ENCODE measurements at places on chromosomes 2 and 18.
A peak's percentile ranks its signal among the peaks of the same experiment; 100 is the strongest.

GRCh38 chr2:212968284-212969081 lies 182.9 kb downstream of the IKZF2 start:
- DNase-seq: no peak

DNA sequence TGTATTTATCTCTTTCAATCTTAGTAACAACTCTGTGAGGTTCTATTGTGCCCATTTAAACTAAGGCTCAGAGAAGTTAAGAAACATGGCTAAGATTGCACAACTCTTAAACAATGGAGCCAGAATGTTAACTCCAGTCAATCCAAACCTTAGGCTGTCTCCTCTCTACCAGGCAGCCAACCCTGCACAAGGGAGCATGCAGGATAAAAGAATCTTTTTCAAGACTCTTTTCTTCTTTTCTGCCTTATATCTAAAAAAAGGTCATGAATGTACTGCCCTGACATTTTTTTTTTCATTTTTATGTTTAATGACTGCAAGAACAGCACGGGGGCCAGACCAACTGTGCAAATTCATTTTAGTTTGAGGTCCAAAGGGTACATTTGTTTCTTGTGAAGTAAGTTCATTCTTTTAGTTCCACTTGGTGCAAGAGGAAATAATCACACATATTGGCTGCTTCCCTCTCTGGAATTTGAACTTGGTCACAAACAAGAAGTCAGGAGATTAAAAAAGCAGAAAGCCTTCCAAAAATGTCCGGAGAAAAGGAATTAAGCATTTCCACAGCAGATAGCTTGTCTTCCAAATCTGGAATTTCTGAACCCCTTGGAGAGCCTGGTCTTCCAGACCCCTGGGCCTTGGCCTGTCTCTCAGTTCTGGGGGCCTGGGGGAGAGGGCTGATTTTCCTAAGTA lies 96.0 kb upstream of the RIOK3 start:
- DNase-seq: no peak

DNA sequence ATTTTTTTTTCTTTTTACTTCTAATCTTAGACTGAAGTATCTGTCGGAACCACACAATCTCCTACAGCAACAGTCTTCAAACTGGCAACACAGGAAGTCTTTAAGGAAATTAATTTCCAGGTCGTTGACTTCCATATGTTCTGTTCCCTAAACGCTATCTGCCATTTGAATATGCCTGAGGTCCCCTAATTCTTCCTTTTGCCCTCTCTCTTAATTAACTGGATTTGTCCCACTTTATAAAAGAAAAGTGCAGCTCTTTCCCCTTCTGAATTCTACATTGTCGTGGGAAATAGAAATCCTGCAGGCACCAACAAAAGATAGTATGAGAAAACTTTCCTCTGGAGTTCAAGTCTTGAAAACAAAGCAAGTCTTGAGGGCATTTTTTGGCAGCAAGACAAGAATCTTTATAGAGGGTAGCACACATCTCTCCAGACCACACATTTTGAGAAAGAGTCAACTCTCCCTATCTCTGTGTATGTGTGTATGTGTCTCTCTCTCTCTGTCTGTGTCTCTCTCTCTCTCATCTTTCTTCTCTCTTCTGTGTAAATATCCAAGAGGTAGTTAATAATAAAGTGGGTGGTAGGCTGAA lies 879.8 kb downstream of the SOCS6 start:
- DNase-seq: no peak

DNA sequence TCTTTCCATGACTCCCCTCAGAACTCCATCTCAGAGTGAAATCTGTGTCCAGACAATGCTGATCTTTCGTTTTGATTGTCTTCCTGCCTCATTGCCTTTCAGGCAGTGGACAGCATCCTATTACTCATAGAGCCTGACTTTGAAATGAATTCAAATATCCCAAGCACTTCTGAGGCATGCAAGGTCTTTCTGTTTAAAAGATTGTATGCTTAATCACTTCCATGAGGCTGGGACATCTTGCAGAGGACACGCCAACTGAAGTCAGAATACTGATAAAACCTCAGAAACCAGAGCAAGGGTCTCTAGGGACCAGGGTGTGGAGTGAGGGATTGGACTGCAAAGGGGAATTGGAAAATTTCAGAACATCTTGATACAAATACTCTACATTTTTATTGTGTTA lies 836.5 kb upstream of the ID2 start:
- DNase-seq: no peak

GRCh38 chr2:73907840-73908452 lies 15.1 kb downstream of the ACTG2 start:
- DNase-seq: peak; percentile 57

- no peak for DNase-seq
Observed at GRCh38 chr2:71711133-71711855, 257.9 kb downstream of the DYSF start.

DNA sequence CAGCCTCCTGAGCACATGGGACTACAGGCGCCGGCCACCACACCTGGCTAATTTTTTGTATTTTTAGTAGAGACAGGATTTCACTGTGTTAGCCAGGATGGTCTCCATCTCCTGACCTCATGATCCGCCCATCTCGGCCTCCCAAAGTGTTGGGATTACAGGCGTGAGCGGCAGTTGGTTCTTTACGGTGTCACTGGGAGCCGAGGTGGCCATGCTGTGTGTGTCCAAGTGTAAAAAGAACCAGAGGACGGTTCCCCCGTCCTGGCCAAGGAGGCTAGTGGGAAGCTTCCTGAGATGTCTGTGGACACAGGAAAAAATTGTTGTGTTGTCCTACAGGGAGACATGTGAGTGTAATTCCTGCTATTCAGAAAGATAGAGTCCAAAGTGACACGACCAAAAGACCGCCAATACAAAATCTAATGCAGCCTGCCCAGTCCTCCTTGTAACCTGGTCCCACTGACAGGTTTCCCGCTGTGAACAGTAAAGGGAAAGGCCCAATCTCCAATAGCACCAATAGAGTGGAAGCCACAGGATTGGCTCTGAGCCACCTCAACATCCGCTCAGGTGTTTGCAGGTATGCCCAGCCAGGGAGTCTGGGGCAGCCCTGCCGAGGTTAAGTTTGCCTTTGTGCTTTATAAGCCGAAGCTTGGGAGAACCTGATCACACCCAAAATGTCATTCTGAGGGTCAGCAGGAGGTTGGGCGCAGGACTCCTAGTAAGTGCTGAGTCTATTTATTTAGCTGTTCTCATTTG lies 40.6 kb downstream of the NCK2 start:
- DNase-seq: no peak

DNA sequence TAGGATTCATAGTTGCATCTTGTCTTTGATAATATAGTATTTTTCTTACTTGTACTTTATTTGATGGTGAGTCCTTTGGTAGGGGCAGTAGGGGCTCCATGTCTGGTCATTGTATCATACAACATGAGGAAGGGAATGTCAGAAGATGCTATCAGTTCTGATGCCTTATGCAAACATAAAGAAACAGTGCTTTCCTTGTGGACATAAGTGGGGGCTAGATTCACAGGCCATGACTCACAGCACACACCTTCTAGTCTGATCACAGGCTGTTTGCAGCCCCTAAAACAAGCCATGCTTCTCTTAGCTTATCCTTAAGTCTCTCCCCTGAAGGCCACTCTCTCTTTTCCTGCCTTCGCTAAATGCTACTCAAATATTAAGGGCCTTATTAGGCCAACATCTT lies 10.7 kb upstream of the SLC14A1 start:
- no peak for DNase-seq

GRCh38 chr18:76495006-76495370 lies at the start of gene ZNF516:
ZNF516 (minus strand) TSS chr18:76495242; CDS start chr18:76443054, 52,188 bp downstream.
- peak; percentile 35 for DNase-seq

DNA sequence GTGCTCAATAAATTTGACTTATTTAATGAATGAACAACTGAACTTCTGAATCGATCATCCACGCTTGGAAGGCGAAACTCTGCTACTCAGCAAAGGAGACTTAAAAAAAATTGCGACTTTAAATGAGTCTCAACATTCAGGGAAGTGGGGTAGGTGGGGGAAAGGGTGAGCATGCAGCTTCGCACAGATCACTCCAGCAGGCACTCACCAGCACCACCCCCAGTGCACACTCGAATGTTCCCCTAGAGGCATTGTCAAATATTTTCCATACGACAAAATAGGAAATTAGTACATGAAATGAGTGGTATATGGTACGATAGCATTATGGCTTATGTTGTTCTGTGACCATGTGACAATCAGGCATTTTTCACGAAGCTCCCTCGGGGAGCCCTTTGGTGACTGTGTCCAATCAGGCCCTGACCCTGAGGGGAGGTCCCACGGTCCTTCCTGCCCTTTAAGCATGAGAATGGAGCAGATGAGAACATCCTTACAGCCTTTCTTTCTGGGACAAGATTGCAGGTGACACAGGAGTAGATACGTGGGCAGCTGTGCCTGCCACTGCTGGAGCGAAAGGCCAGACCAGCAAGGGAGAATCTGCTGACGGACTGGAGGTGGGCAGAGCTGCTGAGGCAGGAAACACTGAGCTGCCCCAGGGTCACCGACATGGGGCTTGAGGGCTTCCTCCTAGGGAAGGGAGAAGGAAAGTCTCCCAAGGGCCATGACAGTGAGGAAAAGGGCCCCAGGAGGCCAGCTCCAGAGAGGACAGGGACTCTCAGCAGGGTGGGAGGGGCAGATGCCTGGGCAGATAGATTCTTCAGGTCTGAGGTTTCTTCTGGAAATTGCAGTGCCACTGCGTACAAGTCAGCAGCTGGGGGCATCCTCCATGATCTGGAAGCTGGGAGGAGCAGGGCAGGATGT lies 101.3 kb upstream of the ID2 start:
- DNase-seq: no peak

DNA sequence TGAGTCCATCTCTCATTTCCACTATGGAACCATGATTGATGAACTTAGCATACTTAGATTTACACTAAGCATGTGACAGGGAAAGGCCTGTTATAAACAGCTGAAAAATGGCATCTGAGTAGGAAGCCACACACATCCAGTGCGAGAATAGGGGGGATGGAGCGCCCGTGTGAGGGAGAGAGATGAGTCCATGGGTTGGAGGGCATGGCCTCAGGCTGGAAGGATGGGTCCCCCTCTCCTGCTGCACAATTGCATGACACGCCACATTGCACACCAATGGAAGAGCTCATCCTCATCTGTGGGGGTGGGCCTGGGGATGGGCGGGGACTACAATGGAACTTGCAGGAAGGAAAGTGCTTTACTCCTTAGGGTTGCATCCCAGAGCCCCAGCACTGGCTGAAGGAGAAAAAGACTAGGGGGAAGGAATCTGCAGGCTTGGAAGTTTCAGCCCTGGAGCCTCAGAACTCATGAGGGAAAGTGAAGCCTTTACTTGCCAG lies 46.4 kb upstream of the CXCR4 start:
- no peak for DNase-seq

- no peak for DNase-seq
Observed at GRCh38 chr18:49101236-49101635, 150.5 kb upstream of the SMAD7 start.

GRCh38 chr2:222532315-222532714 lies 108.0 kb downstream of the SGPP2 start:
- no peak for DNase-seq

DNA sequence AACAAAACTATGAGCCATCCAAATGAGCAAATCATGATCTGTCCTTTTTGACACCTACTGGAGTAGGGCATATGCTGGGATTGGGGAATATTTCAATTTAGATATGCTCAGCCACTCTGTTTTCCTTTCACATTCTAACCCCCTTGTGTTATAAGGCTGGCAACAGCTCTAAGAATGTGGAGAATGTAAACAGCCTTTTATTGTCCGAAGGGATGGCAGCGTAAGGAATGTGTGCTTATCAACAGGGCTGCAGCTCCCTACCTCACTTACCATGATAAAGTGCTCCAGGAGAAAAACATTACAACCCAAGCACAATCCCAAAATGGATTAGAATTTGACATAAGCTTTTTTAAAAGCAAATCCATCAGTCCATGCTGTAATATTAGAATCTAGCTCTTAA lies 2.2 kb downstream of the NXPH2 start:
- no peak for DNase-seq

DNA sequence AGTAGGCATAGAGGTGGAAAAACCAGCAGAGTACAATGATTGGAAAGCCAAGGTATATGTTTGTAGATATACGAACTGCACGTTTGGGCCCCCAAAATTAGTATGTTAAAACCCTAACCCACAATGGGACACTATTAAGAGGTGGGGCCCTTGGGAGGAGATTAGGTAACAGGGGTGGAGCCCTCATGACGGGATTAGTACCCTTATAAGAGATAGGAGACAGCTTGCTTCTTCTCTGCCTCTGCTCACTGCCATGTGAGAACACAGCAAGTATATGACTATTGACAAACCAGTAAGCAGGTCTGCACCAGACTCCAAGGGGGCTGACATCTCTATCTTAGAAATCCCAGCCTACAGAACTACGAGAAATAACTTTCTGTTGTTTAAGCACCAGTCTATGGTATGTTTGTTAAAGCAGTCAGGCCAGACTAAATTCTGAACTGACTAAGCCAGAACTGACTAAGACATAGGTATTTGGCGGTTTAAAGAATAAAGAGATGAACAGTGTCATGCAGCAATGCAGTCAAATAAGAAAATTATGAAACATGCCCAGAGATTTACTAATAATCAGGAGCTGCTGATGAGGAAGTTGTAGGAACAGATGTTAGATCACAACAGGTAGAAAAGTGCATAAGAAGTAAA lies 182.9 kb downstream of the DYM start:
- DNase-seq: no peak

- no peak for DNase-seq
Observed at GRCh38 chr2:191676790-191677645, 918 bp upstream of the NABP1 start.

- DNase-seq: no peak
Observed at GRCh38 chr18:32252141-32252860, 62.5 kb downstream of the MEP1B start.

DNA sequence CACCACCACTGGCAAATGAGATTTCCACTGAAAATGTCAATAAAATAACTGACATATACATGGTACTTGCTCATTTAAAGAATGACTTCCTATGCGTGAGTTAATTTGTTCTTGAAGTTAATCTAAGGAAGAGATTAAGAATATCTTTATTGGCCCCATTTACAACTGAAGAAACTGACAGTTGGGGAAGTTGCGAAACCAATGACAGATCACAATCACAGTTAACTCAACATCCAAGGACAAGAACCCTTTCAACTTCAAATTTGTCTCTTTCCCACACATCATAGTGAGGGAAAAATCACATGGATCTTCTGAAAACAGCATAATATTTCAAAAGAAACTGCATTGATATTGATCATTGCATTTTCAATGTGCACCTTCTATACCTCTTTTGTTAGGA lies 565.4 kb downstream of the IRS1 start:
- no peak for DNase-seq

DNA sequence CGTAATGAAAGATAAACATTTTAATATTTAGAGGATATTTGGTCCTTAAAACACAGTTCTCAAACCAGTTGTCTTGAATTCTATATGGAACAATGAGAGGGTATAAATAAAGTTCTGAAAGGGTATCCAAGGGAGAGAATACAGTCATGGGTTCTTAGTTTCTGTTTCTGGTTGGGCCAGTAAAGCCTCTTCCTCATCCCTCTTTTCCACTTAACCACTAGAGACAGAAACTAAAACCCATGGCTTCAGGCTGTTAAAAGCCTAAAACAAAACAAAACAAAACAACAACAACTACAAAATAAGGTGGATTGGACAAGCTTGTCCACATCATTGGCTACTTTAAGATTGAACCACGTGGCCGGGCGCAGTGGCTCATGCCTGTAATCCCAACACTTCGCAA lies 18.8 kb downstream of the COQ10B start:
- DNase-seq: no peak

GRCh38 chr2:118310681-118311429 lies 222.6 kb downstream of the INSIG2 start:
- no peak for DNase-seq

- DNase-seq: no peak
Observed at GRCh38 chr18:71011389-71011788, 722.5 kb downstream of the SOCS6 start.

- DNase-seq: no peak
Observed at GRCh38 chr2:172516299-172516698, 39.6 kb upstream of the PDK1 start.

GRCh38 chr2:224952936-224953657 lies 89.2 kb downstream of the DOCK10 start:
- DNase-seq: no peak

Data from NCI-H1092 (cell line).